ENCODE measurements at places on chromosomes 12 and 14.
A peak's percentile ranks its signal among the peaks of the same experiment; 100 is the strongest.

GRCh38 chr12:88185988-88186387 lies 43.9 kb downstream of the TMTC3 start:
- no peak for DNase-seq

- no peak for DNase-seq
Measured at GRCh38 chr14:96205978-96206360, 1.3 kb downstream of the BDKRB2 start.

DNA sequence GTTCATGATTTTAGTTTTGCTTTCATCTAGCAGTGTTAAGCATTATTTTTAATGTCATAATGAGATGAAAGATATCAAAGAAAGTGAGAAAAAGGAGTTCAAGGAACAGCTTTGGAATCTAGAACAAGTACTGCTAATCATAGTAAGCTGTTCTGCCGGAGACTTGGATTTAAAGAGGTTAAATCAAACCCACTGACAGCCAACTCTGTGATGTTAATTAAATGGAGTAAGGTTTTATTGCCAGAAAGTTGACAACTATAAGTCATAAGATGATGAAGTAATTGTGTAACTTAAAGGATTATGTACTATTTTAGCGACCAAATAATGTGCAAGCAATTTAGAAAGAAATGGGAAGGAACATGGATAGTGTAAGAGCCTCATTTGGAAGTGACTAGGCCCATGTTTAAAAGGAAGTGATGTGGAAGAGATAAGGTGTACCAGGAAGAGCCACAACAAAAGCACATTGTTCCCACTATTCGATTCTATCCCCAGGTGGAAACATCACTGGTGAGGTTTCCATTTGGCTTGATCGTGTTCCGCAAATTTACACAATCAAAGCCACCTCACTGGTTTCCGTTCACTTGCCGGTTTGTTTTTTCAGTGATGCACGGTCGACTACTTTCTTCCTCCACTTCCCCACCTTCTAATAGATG lies 388.5 kb downstream of the PAWR start:
- DNase-seq = no peak

- peak; percentile 53 for DNase-seq
Measured at GRCh38 chr12:49537752-49538509, 899 bp upstream of the KCNH3 start.

GRCh38 chr14:49928015-49928414 lies 35.1 kb downstream of the ARF6 start:
- DNase-seq = no peak

- no peak for DNase-seq
Measured at GRCh38 chr14:90453401-90453951, 56.6 kb downstream of the CALM1 start.

GRCh38 chr12:48358937-48359513 lies 8.3 kb upstream of the ZNF641 start:
- DNase-seq = no peak

GRCh38 chr14:54310151-54310850 lies 86.5 kb upstream of the CDKN3 start:
- DNase-seq = no peak

DNA sequence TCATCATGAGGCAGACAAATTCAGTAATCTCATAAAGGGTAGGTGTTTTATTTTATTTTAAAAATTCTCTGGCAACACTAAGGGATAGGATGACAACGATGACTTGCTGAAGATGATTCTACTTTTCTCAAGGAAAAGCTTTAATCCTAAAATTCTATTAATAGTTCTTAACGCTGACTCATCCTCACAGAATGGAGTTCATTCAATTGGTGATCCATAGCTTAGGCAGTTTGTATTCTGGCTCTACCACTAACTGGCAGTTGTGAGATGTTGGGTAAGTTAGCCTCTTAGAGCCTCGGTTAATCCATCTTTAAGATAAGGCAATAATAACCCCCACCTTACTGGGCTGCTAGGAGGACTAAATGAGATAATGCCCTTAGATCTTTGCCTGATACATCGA lies 116.3 kb downstream of the RTN1 start:
- no peak for DNase-seq

- no peak for DNase-seq
Measured at GRCh38 chr14:74917646-74918081, 5.4 kb downstream of the RPS6KL1 start.

DNA sequence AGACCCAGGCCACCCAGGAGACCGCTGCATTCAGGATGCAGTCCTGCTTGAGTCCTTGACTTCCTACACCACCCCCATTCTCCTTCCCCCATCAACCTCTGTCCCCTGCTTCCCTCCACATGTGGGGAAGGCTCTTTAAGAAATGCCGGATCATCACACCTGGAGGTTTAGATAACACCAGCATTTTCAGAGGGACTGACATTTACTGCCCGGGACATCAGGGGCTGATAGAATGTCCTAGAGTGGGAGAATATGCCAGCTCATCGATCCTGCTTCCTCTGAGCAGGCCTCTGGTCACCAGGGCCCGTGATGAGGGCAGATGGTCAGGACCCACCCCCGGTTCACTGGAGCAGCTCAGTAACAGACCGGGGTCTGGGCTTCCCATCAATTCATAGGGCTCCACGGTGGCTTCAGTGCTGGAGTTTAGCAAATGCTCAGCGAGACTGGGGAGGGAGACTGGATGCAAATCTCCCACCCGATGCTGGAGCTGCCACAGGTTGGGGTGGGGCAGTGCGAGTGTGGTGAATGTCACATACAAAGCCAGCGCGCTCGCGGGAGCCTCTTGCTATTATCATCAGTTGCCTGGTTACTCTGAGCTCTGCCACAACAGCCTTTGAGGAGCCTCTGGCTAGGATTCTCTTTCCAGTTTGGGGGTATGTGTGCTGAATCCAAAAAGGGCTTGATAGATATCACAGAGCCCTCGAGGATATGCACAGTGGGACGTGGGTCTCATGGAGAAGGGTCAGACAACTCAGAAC lies 111.6 kb downstream of the RBM19 start:
- no peak for DNase-seq

DNA sequence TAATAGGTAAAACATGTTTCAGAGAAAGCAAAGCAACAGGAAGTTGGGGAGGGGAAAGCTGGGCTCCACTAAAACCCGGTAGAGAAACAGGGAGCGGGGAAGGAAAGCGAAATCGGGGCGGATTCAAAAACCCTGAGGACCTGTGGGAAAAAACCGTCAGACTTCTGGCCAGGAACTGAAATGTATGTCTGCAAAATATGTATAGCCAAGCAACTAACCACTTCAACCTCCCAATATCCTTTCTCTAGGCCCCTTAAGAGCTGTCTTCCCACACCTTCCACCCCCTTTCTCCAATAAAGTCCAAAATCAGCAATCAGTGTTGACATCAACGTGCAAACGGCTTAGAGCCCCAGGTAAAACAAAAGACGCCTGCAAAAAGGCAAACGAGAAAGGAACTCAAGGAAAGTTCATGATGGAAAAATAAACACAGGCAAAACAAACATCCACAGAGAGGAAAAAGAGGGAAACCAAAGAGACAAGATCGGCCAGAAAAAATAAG lies 32.8 kb downstream of the SIX1 start:
- no peak for DNase-seq

- no peak for DNase-seq
Measured at GRCh38 chr12:122668268-122668667, 34.9 kb downstream of the HCAR2 start.

- DNase-seq = no peak
Measured at GRCh38 chr14:68589447-68590200, 203.2 kb downstream of the ZFP36L1 start.

GRCh38 chr14:74463697-74464096 lies 29.4 kb downstream of the NPC2 start:
- no peak for DNase-seq

GRCh38 chr14:68793734-68794129 lies 865 bp upstream of the ZFP36L1 start:
- no peak for DNase-seq

DNA sequence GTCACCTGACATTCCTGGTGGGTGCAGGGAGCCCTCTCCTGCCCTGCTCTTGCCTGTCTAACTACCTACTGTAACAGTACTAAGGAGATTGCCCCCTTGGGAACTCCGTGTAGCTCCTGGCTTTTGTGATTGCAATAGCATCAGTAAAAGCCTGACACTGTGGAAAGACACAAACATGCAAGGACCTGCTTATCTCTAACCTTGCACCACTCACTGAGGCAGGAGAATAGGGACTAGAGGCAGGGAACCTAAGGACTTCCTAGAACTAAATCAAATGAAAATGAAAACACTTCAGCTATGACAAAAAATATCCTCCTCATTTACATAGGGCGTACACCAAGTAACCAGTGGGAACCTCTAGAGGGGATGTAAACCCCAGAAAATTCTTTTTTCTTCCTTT lies 28.5 kb downstream of the TUBA1A start:
- DNase-seq = no peak

DNA sequence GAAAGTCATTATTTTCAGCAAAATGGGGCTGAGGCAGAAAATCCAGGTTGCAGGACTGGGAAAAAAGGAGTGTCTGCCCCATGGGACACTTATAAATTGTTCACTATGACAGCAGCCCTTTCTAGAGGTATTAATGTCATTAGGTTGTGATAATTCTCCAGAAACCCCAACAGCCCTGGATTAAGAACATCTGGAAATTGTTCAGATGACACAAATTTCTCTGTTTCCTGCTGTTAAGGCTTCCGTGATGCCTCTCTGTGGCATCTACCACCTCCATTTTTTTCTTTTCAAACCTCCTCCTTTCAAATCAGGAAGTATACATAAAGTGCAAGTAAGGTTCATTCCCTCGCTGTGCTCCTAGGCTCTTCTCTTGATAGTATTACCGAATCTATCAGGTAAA lies 25.6 kb downstream of the EGLN3 start:
- no peak for DNase-seq

DNA sequence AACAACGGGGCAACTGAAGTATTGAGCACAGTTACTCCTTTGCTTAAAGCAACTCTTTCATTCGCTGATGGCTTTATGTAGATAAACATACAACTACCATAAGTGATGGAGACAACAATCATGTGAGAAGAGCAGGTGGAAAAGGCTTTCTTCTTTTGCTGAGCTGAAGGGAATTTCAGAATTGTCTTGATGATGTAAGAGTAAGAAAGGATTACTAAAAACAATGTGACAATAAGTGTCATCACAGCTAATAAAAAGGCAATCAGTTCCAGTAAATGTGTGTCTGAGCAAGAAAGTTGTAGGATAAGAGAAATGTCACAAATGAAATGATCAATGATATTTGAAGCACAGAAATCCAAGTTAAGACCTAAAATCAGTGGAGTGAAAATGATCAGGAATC lies 647 bp downstream of the OR6C70 start:
- no peak for DNase-seq

DNA sequence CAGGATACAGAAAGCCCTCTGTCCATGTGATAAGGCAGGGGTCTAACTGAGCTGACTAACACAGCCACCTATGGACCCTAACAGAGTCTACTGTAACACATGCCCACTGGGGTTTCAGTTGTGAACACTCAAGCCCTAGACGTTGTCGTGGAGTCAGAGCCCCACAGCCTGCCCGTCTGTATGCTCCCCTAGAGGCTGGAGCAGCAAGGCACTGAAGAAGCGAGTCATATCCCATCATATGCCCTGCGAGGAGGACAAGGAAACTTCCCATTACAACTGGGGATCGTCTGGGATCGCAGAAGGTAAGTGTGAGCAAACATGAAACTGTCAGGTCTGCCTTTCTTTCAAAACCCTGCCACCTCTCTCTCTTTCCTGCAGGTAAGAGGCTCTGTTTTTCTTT lies 138.1 kb downstream of the GPR65 start:
- no peak for DNase-seq

- DNase-seq = no peak
Measured at GRCh38 chr14:88669346-88669745, 106.5 kb downstream of the ZC3H14 start.

DNA sequence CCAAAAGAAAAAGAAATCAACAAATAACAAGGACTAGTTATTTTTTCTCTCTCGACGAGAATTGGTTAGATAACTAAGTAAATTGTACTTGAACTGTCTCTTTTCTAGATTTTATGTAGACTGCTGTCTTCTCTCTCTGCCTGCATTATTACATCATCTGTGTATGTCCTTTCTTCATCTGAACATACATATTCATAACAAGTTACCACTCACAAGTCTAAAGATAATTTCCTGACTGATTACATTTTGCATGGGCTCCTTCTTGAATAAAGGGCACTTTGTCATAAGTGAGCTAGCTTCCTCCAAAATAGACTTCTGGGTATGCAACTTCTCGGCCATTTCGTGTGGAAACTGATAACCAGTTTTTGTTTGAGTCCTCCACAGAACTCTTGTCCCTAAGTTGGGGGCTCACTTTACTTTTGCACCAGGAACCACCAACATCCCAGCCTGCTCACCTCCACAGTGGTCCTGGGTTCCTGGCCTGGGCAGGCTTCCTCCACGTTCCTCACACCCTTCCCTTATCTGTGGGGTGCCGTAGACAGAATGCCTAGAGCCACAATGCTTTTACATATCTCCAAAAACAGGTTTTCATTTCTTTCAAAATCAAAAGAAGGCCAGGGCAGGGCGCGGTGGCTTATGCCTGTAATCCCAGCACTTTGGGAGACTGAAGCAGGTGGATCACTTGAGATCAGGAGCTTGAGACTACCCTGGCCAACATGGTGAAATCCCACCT lies 6.2 kb upstream of the DDX47 start:
- no peak for DNase-seq

- DNase-seq = no peak
Measured at GRCh38 chr12:116718655-116719454, 19.0 kb downstream of the SPRING1 start.
